ENCODE measurements at places on chromosomes 7 and 10.

- no peak for DNase-seq
These were observed 29.4 kb upstream of the CDH23 start for GRCh38 chr10:71367271-71367670.

DNA sequence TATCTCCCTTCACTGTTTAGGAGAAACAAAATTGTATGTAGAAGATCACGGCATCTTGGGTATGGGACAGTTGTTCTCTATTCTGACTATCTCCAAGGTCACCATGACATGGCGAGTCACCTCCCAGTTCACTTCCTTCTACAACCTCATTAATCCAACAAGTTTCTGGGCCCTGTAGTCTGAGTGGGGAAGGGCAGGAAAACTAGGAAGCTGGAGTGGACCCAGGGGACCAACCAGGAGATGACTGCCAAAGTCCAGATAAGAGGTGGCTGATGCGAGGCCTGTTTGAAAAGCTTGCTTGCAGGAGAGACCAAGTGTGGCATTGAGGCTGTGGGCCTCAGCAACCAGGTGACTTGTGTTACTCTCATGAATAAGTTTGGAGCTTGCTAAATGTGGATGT, 584.9 kb downstream of the TNS3 start:
- no peak for DNase-seq

GRCh38 chr7:76296743-76297740, 5.4 kb upstream of the HSPB1 start:
- no peak for DNase-seq

DNA sequence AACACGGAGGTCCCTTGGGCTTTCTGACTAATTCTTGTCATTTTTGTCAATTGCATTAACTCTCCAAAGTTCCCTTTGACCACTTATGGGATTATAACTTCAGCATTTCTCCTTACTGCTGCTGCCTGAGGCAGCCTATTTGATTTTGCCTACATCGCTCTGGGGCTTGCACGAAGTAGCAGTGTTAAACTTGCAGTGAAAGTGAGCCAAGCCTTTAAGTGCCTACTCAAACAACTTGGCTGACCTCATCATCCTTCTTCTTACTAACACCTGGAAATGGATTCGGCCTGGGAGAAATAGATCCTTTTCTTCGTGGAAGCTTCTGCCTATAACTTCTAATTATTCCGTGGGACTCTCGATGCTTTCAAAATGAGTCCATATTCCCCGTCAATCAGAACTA, 76.6 kb downstream of the DGKB start:
- no peak for DNase-seq

DNA sequence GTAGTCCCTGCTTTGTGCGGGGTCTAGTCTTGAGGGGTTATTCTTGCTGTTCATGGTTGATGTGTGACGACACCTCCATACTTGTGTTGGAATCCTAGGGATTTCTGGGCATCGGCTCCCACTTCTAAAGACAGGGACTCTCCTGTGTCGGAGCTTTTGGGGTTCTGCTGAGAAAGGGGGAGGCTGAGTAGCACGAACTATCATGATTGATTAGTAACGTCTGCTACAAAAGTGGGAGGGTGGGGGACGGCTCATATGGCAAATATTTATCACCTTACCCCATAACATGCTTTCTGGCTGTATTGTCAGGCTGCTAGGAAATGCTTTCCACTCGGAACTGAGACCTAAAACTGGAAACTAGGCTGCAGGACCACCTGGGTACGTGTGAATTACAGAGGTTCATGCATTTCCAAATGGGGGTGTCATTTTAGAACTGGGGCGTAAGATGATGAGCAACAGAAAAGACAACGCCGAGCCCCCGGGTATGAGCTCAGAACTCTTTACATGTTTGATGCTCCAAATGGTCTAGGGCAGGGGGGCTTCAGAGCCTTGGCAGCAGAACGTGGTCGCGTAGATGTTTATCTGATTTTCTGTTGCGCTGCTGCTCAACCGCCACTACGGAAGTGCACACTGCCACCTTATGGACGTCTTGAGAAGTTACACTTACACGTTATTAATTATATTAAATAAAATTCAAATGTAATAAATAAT, 15.1 kb upstream of the NME8 start:
- peak; percentile 8 for DNase-seq

DNA sequence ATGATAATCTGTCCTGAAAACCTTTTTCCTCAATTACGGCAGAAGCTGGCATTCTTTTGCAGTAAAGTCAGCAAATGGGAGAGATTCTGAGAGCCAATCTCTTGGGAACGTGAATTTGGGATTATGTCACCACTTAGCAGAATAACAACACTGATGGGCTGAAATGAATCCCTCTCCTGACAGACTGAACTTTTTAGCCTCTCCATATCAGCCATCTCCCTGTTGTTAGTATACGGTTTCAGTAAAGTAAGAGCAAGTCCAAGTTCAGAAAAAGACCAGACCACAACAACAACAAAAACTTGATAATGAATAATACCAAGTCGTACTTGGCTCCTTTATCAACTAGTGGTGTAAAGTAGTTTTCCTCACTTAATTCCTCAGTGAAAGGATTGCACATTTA, 1048.8 kb downstream of the GATA3 start:
- no peak for DNase-seq

DNA sequence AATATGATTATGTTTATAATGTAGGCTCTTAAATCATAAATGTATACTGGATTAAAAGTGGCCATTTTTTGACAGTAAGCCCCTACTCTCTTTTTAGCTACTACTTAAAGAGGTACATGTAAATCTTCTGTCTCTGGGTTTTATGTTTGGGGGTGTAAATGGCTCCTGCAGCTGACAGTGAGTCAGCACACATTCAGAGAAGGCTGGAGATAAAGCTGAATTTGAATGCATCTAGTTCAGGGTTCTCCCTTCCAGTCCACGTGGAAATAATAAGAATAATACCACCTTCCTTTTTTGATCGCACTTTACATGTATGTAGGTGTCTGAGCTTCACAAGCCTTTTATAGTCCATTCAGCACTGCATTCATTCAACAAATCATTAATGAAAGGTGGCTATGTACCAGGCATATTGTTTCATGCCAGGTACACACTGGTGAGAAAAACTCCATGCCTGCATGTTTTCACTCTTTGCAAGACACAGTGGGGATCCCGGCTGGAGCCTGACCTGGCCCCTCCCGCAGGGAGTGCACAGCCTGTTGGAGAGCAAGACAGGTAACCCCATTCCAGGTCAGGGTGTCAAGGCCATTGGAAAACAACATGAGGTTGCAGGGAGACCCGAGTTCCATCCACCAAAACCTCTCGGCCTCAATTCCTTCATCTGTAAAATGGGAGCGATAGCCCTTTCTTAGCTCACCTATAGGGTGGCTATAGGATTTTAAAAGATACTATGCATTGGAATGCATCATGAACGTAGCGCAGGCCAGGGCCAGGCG, 107.5 kb upstream of the ANLN start:
- DNase-seq, result no peak

- no peak for DNase-seq
These were observed 203.4 kb downstream of the PHTF2 start for GRCh38 chr7:78002021-78002420.

GRCh38 chr7:91180746-91181145, 83.5 kb upstream of the FZD1 start:
- DNase-seq, result no peak

- no peak for DNase-seq
These were observed 72.7 kb downstream of the PTPRZ1 start for GRCh38 chr7:121945480-121946236.

DNA sequence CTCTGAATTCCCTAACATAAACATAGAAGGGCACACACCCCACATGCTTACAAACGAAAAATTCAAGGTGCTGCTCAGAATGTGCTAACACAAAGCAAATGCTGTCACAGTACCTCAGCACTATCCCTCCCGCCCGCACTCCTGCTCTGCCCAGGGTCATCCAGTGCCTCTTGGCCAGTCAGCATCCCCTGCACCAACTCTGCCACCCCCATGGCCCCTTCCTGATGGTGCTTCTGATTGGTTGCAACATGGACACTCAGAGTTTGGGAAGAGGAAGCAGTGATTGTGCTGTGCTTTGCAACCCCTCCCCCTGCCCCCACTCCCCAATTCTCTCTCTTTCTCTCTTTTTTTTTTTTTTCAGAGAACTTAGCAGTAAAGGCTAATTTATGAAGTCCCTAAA, 13.8 kb upstream of the LEP start:
- DNase-seq, result no peak

DNA sequence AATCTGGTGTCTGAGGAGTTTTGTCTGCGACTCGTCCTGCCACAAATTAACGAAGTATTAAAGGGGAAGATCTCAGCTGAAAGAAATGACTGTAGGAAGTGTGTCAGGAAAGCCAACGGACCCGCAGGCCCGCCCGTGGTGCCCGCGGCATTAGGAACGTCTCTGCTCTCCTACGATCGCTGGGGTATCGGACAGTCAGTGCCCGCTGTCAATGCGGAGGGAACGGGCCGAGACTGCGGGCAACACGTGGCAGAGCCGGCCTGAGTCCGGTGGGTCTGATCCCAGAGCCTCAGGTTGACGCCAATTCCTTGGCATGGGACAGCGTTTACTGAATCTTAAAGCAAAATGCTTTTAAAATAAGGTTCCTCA, 128.7 kb downstream of the KBTBD2 start:
- DNase-seq, result no peak
